Activated T-helper 1 cell treated with anti-CD3 and anti-CD28 coated beads, Interleukin-2, amount 50 U/mL, for 16 hours (primary cell): ENCODE measurements at places on chromosomes 7 and 10.

DNA sequence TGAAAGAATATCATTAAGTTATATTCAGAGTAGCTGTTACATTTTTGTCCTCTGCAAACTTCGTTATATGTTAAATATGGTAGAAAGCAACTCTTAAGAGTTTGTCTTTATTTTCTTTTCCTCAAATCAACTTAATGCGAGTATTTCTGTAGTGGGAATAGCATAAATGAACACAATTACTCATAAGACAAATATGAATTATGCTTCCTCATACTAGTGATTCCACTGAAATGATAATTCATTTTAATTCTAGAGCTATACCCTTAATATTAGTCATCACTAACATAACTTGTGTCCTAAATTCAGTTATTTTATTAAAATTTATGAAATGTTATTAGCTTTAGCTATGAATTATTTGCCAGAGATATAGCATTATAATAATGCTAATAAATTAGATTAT is 820.6 kb upstream of the KCND2 start:
- DNase-seq = no peak

GRCh38 chr10:83952314-83952713 is 187.0 kb upstream of the GHITM start:
- no peak for DNase-seq

GRCh38 chr10:78042058-78042751 is 8.5 kb downstream of the RPS24 start:
- DNase-seq = no peak

DNA sequence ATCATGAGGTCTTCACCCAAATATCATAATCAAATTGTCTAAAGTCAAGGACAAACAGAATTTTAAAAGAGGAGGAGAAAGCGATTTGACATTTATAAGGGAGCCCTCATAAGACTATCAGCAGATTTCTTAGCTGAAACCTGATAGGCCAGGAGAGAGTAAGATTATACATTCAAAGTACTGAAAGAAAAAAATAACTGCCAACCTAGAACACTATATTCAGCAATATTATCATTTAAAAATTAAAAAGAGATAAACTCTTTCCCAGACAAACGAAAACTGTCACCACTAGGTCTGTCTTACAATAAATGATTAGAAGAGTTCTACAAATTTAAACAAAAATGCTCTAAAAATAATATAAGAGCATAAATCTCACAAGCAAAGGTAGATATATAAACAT is 154.1 kb upstream of the TMEM106B start:
- no peak for DNase-seq

DNA sequence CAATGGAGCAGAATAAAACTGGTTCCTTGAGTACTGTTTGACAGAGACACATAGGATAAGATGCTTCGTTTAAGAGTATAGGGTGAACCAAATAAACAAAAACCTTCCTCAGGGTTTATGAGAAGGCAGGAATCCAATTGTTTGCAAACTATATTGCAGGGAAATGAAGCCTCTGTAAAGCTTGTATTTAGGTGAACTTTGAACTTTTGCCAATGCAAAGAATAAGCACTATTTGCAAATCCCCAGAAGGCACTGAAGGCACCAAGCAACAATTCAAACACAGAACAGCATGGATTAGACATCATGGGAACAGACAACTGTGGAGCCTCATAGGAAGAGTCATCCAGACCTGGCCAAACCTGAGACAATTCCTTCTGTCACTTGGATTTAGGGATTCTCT is 47.1 kb upstream of the WASL start:
- DNase-seq = no peak

DNA sequence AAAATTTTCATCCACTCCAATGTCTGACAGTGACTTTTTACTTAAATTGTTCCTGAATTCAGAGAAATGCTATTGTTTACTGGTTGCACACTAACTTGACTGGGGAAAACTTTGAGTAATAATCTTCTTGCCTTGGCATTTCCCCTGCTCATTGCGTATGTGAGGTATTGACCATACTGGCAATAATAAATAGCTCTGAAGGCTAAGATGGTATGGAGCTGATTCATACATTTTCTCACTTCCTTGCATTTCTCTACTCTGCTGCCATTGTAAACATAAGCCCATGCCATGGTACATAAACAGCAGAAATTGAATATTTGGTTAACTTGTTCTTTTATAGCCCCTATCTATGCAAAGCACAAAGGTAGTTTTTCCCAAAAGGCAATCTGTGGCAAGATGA is 290.0 kb downstream of the RNLS start:
- no peak for DNase-seq
